ENCODE measurements at places on chromosomes 3 and 15.

DNA sequence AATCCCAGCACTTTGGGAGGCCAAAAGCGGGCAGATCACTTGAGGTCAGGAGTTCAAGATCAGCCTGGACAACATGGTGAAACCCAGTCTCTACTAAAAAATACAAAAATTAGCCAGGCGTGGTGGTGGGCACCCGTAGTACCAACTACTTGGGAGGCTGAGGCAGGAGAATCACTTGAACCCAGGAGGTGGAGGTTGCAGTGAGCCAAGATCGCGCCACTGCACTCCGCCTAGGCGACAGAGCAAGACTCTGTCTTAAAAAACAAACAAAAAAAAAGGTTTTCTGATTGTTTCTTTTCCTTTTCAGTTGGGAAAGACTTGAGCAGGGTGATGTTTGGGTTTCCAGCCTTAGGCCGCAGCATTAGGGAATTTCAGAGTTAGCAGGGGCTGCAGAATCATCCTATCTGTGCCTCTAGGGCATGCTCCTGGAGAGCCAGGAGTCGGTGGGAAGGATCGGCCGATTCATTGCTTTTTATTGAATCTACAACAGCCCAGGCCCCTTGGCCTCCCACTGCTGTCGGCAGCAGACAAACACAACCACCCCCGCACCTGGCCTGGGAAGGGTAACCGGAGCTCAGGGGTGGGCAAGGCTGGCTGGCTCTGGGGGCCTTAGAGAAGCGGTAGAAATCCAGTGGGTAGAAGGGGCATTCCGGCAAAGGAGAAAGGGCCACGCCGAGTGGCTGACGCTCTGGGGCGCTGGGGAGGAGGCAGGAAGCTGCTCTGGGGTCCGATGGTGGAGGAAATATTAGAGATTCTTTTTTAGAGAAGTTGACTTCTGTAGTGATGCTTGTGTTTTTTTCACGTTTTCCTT, 6.3 kb downstream of the CHAC1 start:
- DNase-seq: no peak

- DNase-seq: no peak
Observed at GRCh38 chr3:163684651-163685050, 1393.6 kb downstream of the SI start.

DNA sequence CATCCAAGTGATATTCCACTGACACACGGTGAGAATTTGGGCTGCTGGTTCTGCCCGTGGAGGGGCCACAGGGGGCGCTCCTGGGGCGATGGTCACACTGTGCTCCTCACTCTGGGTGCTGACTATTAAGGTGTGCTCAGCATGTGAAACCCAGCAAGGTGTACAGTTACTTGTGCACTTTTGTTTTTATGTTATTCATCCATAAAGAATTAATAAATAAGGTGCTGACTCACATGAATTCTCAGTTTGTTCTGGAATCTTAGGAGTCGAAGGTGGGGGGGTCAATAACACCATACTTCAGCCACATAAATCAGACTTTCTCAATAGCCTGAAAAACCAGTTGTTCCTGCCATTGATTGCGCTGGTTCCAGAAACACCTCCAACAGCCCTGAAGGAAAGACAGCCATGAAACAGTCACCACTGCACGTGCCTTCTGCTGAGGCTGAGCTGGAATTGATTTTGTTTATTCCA, 53.5 kb upstream of the SPATA12 start:
- DNase-seq: no peak

- DNase-seq: no peak
Observed at GRCh38 chr3:145089337-145089736, 1071.6 kb downstream of the PLOD2 start.

- no peak for DNase-seq
Observed at GRCh38 chr15:39227001-39227400, 353.9 kb upstream of the THBS1 start.

DNA sequence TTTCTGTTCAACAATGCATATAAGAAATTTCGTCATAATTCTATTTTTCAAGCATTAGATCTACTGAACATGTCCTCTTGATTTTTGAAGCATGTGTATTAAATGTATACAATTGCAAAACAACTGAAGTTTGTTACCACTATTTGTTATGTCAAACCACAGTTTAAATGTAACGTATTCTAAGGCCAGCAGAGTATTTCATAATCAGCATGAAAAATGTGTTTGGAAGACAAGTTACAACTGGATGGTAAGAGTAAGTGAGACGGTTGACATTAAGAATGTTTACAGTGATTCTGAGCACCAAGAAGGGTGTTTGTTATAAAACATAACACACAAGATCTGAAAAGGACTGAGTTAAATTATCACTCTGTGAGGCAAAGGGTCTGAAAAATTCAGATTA, 738.4 kb downstream of the PLOD2 start:
- no peak for DNase-seq

DNA sequence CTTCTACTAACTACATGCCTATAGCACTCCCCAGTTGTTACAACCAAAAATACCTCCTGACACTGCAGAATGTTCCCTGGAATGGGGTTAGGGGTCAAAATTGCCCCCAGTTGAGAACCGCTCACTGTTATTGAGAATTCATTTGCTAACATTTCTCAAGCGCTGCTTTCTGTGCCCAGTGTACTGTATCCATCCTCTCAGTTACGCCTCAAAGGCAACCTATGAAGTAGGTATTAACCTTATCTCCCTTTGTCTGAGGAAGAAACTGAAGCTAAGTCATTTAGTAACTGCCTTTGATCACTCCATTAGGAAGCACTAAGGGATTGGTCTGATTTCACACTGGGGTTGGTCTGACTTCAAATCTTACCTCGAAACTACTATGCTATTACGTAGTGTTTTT, 70.1 kb downstream of the CADPS start:
- DNase-seq: no peak

- no peak for DNase-seq
Observed at GRCh38 chr3:149726716-149727407, 25.4 kb downstream of the COMMD2 start.

GRCh38 chr15:93044301-93045190, 44.5 kb downstream of the RGMA start:
- DNase-seq: no peak

DNA sequence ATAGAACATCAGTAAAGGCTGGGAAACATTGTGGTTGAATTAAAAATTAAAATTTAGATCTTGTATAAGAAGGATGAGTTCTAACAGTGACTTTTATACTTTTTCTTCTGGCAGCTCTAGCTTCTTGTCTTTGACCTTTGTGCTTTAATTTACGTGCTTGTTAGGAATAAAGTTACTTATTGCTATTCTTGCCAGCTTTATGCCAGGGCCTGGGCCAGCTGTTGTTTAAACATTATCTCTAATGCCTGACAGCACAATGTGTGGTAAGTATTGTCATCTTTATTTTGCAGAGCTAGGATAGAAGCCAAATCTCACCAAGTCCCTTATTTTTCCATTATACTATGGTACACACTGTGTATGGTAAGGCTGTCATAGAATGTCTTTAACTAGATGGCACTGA, 766.7 kb upstream of the GOLIM4 start:
- no peak for DNase-seq
